ENCODE measurements at places on chromosomes 4 and X.

- no peak for DNase-seq
These were observed 443.9 kb downstream of the KLHL4 start for GRCh38 chrX:87961471-87961870.

GRCh38 chr4:9891740-9892139, 110.3 kb downstream of the DRD5 start:
- no peak for DNase-seq

GRCh38 chr4:91630764-91631163, 673.0 kb upstream of the GRID2 start:
- DNase-seq = no peak

DNA sequence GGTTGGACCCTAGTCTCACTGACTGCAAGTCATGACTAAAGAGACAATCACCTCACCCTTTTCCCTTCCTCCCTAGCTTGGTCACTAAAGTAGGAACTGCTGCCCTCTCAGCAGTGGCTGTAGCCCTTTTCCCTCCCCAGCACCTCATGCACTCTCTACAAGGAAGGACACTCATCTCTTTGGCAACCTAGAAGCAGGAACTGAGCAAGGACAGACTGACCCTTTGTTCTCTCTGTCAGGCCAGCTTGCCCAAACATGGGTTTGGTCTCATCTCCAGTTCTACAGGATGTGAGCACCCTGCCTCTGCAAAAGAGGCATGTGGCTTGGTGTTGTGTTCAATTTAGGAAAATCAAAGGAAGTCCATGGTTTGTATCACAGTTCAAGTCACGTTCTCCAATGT, 15.8 kb downstream of the LEF1 start:
- DNase-seq = no peak

DNA sequence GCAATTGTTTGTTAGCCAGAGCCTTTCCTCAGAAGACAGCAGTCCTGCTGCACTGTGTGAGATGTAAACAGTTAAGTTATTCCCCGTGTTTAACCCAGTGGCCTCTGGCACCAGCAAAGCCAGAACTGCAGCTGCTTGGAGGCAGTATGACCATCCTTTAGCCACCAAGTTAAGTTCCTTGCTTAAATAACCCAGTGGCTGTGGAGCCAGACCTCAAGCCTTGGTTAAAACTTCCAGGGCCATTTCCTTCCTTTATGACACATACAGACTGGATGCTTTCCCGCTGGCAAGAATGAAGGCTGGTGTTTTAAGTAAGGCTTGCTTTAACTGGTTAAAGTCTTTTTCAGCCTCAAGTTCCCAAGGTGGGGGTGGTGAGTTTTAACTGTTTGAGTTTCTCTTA, 379.8 kb downstream of the DCAF12L2 start:
- no peak for DNase-seq

DNA sequence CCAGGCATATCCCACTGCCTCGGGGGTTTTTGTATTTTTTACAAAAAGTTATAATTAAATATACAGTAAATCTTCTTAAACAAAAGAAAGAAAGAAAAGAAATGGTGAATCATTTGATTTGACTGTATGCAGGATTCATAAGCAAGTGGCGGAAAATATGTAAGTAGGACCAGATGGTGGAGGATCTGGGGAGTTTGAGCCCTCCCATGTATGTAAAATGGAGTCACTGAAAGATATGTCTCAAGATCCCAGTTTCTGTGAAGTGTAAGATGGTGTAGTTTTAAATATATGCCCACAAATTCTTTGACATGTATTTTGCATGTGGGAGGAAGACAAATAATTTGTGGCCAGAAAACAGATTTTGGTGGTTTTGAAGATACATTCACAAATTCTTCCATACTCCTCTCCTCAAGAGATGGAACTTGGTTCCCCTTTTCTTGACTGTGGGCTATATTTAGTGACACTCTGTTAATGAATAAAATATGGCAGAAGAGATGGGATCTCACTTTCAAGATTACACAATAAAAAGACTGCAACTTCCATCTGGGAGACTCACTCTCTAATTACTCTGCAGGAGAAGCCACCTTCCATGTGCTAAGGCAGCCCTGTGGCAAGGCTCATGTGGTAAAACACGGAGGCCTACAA, 133.6 kb upstream of the S100G start:
- DNase-seq = no peak

DNA sequence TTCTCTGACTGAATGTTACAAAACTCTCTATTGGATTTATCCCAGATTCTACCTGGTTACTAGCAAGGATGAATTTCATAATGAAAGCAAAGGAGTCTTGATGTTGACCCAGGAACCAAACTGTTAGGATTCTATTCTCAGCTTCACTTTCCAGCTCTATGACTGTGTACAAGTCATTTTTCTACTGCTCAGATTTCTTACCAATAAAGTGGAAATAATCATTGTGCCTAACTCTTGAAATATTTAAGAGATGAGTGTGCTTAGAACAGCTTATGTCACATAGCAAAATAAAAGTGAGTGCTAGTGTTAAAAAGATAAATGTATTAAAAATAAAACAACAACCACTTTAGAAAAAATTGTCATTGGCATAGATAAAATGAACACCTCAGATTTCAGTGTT, 45.6 kb downstream of the EPHA5 start:
- DNase-seq = no peak

All from B cell (primary cell).